ENCODE measurements at places on chromosomes 3 and 15.

- DNase-seq, result no peak
Measured at GRCh38 chr3:18572809-18573208, 147.7 kb upstream of the SATB1 start.

- no peak for DNase-seq
Measured at GRCh38 chr15:80474224-80475215, 70.3 kb downstream of the ARNT2 start.

GRCh38 chr3:21673393-21673792, 77.6 kb downstream of the ZNF385D start:
- DNase-seq, result no peak

DNA sequence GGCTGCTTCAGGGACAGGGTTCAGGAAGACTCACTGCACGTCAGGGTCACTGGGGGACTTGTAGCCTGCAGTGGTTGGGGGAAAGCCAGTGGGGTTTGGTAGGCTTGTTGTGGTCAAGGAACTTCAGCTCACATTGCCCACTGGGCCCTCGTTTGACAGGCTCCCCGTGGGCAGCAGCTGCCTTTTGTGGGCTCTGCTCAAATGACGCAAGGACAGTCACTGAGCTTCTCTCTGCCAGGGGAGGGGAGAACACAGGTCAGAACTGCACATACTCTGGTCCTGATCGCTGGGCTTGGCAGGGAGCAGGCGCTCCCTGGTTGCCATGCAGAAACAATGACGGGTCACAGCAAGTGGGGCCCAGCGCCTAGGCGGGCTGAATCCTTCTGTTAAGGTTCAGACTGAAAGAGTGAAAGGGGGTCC, 45.5 kb downstream of the FAM174B start:
- DNase-seq, result no peak
